Femur (tissue), 1 donor: ENCODE measurements at places on chromosomes 2 and 18.
A peak's percentile ranks its signal among the peaks of the same experiment; 100 is the strongest.

DNA sequence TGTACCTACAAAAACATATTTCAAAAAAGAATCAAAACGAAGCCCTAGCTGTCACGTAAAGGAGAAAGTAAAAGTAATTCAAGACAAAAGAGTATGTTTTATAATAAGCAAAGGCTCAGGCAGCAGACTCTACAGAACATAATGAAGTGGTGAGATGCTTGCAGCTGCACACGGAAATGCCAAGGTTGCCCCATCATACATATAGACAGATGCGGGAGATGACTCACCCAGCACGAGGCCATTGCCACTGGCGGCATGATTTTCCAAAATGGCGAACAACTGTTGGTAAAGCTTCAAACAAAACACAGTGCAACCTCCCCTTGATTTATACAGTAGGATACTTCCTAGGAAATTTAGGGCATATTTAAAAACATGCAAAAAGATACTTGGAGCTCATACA, 26.0 kb upstream of the C1QL2 start:
- no peak for DNase-seq

- DNase-seq: no peak
Measured at GRCh38 chr2:121902171-121902591, 146.7 kb downstream of the TSN start.

GRCh38 chr2:102660574-102660973, 41.2 kb downstream of the SLC9A2 start:
- DNase-seq: no peak

DNA sequence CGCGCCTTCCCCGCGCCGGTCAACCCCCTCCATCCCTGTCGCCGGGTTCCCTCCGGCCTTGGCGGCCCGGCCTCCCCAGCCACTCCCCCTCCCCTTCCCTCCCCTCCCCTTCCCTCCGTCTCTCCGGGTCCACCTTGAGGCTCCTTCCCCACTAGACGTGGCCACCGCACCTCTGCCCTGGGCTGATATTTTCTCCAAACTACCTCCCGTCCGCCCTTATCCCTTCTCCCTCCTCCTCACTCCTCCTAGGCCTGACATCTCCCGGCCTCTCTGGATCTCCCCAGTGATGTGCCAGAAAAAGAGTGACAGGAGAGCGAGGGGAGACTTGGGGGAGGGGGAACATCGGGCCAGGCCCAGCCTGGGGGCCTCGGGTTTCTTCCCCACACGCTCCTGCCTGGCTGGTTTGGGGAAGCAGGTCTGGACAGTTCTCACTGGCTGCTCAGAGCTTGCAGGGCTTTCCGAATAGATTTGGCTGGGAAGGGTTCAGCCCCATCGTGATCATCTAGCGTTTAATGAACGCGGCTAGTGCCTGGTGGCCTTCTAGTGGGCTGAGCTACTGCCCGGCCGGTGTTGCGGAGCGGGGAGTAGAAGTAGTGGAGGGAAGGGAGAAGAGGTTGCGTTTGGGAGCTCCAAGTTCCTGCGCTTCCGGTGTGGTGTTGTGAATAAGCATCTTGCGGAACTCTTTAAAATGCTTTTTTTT, 641 bp downstream of the MAPRE3 start:
- DNase-seq: peak; percentile 29

DNA sequence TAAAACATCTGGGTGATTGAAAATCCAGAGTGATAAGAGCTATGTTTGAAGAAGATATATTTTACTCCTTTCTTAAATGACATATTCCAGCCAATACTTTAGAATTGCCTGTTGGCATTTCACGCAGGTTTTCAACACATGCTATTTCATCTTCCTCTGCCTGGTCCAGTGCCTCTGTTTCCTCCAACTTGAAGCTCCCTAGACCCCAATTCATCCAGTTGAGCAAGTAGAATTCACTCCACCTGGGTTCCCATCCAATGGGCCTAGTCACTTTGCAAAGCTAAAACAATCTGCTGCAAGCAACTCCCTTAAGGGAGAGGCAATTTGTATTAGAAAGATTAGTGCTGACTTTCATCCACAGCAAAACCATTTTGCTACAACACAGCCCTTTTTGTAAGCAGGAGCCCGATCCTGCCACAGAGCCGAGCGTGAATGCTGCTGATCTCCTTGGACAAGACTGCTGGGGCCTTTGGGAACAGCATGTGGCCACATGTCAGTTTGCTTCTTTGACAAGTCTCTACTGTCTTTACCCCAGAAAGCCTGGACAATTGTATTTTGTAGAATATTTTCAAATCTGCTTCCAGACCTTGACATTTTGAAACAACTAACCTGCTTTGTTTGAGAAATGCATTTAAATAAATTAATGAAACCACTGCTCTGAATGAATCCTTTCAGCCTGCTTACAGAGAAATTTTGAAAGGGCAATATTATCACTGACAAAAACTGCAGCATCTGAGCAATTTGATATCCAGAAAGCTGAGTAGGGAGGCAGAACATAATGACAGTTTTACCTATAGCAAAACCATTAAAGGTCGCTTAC, 259.1 kb downstream of the TDRD15 start:
- no peak for DNase-seq

DNA sequence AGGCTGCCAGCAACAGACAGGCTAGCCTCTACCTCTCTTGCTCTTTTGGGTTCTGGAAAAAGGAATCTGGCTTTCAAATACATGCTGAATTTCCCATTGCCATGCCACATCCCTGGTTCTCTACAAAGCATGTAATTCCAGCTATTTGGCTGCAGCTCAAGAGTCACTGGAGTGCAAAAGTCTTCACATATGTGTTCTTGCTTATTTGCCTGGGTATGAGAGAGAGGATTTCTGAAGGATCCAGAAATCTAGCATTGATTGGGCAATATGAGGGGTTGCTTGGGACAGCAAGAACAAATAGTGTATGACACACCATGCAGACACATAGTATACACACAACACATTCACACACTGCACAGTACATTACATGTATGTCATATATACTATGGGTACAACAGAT, 30.7 kb upstream of the LGALSL start:
- no peak for DNase-seq

DNA sequence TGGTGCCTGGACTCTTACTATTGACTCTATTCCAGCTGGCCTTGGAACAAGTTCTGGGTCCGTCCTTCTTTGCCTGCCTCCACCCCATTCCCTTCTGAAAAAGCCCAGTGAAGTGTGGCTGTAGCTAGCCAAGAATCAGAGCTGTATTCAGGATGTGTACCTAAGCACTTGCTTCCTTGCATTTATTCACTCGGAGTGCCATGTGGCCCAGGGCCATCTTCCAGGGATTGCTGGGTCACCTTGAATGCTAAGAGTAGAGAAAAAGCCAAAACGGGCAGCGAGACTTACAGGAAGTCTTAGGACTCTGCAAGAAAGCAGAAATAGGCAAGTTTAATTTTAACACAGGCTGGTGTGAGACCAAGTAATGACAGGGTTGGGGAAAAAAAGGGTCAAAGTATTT, 4.1 kb downstream of the ITGA6 start:
- peak; percentile 59 for DNase-seq

DNA sequence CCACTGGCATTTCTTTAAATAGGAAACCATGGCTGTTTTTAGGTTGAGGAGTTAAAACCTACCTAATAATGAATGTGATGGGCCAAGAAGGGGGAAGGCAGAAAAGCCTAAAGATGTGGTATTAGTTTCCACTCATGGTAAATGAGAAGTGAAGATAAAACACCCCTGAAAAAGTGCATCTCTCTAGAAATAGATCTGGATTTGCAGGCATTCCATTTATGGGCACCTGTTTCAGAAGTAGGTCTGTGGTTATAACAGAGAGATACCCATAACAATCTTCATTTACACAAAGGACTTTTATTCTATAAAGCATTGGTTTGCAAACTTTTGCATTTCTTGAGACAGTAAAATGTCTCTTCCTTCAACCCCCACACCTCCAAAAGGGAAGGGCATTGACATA, 62.1 kb downstream of the PRKCE start:
- DNase-seq: no peak

- no peak for DNase-seq
Measured at GRCh38 chr18:40877096-40877495, 1077.9 kb upstream of the PIK3C3 start.

GRCh38 chr2:230944757-230945372, 19.8 kb upstream of the GPR55 start:
- no peak for DNase-seq

- no peak for DNase-seq
Measured at GRCh38 chr2:234970477-234970882, 18.7 kb downstream of the SH3BP4 start.

DNA sequence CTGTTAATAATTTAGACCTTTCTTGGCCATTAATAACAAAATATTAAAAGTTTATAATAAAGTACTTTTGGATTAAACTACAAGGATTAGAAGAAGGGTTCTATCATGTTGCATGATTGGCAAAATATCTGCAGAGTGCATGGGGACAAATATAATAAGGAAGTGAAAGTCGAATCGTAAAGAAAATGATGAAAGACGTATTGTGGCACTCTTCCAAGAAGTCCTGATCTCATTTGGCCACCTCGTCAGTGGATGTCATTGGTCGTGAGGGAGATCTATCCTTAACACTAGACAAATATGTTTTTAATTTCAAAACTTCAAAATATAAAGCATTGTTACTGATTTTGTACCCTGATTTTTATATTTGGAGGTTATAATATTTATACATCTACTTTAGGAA, 197.7 kb upstream of the STON1 start:
- DNase-seq: no peak

GRCh38 chr2:88068044-88068443, 419 bp downstream of the SMYD1 start:
- no peak for DNase-seq

DNA sequence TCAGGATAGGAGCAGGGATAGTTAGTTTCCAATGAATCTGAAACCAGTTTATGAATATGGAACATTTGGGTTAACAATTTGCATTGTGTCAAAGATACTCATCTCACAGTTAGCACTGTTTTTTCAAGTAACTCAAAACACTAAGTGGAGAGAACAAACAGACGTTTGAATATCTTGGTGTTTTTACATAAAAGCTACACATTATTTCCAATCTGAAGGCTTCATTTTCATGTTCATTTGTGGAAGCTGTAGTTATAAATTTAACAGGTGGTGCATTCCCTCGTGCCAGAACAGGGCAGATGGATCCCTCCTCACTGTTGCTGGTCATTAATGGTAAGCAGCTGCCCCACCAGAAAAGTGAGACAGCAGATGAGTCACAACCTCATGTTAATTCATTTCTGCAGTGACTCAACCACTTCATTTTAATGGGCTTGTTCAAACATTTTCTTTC, 286.9 kb downstream of the TMX3 start:
- peak; percentile 29 for DNase-seq

GRCh38 chr2:13662055-13662454, 945.3 kb downstream of the TRIB2 start:
- DNase-seq: no peak

GRCh38 chr18:31686986-31687928, 2.9 kb upstream of the B4GALT6 start:
- DNase-seq: no peak
